Astrocyte of the spinal cord (primary cell): ENCODE measurements at places on chromosomes 5 and 9.

GRCh38 chr5:91312698-91313097 is 70.4 kb downstream of the ARRDC3 start:
- no peak for DNase-seq

DNA sequence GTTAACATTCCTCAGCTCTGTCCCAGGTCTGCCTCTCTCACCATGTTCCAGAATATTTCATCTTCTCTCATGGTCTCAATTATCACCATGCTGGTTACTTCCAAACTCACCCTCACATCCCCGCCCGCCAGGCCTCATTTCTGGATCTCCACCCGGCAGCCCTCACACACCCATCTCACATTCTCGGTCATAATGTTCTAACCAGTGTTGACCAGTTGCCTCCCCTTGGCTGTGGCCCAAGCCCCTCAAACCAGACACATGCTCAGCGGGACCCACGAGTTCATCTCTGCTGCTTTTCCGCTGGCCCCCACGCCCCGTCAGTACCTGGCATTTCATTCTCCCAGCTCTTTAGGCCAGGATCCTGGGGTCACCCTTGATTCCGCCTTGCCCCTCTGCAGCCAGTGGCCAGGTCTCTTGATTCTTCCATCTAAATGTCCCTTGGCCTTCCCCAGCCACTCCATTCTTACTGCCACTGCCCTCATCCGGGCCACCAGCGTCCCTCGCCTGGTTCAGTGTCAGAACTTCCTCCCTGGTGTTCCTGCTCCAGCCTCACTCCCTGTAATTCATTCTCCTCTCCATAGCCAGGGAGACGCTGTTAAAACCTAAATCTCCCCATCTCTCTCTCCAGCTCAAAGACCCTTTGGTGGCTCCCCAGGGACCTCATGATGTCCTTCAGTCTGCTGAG is 141.7 kb downstream of the MVB12B start:
- no peak for DNase-seq

GRCh38 chr5:159217236-159217635 is 7.9 kb upstream of the RNF145 start:
- DNase-seq: no peak

GRCh38 chr5:105754056-105754455 is 1916.7 kb downstream of the EFNA5 start:
- peak; percentile 27 for DNase-seq

- peak; percentile 23 for DNase-seq
These were observed 508.1 kb downstream of the NR2F1-AS1 start for GRCh38 chr5:93072831-93073459.

- DNase-seq: peak; percentile 24
These were observed 30.6 kb upstream of the ADAMTS6 start for GRCh38 chr5:65512170-65512937.

DNA sequence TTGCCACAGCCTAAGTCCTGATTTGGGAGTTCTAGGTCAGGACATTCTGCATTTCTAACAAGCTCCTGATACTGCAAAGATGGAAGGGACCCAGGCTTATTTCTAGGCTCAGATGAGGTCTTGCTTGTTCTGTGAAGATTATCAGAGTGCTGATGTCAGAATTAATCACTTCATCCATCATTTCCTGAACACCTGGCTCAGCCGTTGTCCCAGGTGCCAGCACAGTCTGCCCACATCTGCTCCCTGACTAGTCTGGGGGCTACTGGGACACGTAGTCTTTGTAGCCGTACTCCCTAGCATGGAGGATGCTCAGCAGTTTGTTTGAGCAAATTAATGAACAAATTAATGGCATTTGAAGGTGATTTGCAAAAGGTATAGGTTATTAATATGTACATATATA is 17.9 kb upstream of the SPINK4 start:
- DNase-seq: no peak

- DNase-seq: no peak
These were observed 5.5 kb downstream of the MRNIP start for GRCh38 chr5:179852993-179853547.

GRCh38 chr5:68242743-68243142 is 27.2 kb downstream of the PIK3R1 start:
- peak; percentile 82 for DNase-seq
